NCI-H748 treated with DMSO at 0.1 percent for 48 hours (cell line): ENCODE measurements at places on chromosomes 1 and 21.

DNA sequence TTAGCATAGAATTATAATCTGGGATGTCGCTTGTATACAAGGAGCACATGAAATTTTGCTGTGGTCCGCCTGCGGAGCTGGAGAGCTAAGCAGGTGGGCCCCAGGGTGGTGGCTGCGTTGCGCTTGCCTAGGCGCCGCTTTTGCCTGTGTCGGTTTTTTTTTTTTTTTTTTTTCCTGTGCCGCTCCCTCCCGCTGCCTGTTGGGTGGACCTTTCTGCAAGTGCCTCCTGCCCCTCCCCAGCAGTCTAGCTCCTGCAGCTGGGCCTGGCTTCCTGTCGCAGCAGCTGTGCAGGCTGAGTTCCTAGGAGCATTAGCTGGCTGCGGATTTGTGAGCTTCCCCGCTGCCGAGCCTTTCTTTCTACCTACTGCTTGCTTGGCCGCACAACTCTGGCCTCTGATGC is 20.6 kb downstream of the PYHIN1 start:
- DNase-seq: no peak

DNA sequence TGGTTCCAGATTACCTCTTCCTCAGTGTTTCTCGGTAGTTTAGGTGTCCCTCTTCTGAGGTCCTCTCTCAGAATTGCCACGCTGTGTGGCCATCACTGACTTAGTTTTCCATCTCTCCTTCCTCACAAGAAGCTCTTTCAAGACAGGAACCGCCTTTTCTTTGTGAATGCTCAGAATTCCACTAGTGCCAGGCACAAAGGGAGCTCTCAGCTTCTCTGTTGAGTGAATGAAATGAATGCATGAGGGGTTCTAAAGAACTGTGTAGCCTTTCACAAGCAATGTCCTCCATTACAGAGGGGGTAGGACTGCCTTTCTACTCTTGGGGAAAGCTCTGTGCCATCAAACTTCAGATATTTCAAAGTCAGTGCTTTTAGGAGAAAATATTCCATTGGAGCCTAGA is 546.8 kb downstream of the RWDD3 start:
- no peak for DNase-seq

DNA sequence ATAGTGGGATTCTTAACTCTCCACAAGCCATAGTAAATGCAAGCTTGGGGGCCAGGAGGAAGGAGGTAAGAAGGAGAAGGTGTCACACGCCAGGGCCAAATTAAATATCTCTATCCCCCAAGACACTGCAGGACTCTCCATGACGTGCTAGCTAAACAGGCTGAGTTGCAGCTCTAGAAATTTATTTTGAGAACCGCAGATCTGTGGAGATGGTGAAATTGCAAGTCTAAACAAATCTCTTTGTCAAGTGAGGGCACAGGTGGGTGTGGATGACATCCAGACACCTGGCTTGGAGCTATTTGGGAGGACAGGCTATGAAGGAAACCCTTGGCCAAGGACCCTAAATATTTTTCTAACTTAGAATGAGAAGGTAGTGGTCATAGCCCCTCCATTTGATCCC is 39.5 kb upstream of the USP1 start:
- no peak for DNase-seq

GRCh38 chr1:192448026-192448578 is 127.5 kb upstream of the RGS1 start:
- no peak for DNase-seq

DNA sequence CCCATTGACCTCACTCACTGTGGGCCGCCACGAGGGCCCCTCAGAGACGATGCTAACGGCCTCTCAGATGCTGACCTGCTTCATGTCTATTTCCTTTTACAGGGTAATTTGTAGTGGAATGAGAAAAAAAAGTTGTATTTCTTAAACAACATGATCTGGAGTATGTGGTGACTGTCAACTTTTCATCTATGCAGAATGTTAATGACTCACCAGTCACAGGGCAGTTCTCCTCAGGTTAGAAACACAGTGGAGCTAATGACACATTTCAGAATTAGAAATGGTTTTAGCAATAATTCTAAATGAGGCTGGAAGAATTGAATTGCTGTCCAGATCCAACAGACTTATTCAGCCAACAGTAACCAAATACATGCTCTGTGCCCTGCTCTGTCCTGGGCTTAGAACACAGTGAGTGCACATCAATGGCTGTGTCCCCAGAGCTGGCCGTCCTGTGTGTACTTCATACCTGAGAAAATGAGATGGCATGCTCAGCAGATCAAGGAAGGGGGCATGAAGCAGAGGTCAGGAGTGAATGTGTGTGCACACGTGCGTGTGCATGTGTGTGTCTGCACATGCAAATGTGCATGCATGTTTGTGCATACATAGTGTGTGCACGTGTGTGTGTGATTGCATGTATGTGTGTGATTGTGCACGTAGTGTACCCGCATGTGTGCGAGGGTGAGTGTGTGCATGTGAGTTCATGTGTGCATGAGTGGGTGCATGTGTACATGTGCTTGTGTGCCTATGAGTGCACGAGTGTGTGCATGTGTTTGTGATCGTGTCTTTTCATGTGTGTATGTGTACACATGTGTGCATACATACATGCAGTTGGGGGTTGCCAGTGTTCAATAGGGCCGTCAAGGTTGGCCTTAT is 145.3 kb downstream of the PCBP3 start:
- DNase-seq: no peak

DNA sequence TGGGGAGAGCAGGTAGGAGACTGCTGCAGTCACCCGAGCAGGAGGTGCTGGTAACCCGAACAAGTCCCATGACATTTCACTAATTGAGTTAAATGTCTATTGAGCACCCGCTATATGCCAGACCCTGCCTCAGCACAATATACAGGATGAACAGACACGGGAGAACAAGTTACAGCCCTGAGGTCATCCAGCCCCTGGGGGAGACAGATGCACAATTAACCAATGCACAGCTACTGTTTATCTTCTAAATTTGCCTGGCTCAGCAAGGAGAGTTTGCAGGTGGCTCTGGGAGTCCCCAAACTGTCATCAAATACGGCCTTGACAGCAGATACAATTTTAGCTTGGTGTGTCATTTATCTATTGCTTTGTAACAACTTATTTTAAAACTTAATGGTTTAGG is 18.1 kb downstream of the CITED4 start:
- no peak for DNase-seq
